ENCODE measurements at places on chromosomes 11 and 22. TPM values are rescaled to one million over a fixed set of nuclear protein-coding genes. Genes with fewer than 3 reads are reported as not detected.

- no peak for DNase-seq
These were observed 95.0 kb downstream of the PDHX start for GRCh38 chr11:35011389-35011788.

GRCh38 chr22:47628477-47629272 is 866.2 kb downstream of the TBC1D22A start:
- no peak for DNase-seq

DNA sequence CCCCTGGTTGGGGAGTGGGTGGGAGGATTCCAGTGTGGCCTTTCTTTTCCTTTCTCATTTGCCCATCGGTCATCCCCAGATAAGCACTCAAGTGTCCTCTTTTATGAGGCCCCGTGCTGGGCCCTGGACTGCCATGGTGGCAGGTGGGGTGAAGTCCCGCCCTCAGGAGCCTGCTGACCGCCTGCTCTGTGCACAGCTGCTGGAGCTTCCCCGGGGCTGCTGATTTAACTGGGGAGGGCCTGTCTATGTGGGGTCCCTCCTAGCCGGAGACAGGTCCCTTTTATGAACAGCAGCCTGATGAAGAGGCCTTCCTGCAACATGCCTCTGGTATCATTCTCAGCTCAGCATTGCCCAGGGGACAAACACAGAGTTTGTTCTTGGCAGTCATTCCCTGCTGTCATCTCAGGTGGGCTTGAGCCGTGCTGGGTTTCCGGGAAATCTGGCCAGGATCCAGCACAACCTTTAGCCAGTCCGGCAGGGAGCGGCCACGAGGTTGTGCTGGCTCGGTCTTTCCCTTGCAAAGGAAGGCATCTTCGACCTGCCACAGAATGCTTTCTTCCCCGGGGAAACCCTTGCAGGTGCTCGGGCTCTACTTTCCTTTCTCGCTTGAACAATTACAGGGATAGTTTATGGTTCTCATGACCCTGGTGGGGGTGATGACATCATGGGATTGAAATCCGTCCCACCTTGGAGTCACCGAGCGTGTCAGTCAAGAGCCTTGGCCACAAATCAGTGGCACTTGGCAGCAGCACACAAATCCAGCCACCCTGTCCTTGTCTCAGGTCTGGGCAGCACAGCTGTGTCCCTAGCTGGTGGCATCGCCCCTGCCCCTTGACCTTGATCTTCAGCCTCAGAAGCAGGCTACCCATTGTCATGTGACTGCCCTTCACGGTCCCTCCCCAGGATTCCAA is 20.1 kb downstream of the ST14 start:
- no peak for DNase-seq

- no peak for DNase-seq
These were observed 1.9 kb upstream of the ESS2 start for GRCh38 chr22:19146215-19146968.

- no peak for DNase-seq
These were observed 62.6 kb upstream of the WNT7B start for GRCh38 chr22:46039535-46039934.

DNA sequence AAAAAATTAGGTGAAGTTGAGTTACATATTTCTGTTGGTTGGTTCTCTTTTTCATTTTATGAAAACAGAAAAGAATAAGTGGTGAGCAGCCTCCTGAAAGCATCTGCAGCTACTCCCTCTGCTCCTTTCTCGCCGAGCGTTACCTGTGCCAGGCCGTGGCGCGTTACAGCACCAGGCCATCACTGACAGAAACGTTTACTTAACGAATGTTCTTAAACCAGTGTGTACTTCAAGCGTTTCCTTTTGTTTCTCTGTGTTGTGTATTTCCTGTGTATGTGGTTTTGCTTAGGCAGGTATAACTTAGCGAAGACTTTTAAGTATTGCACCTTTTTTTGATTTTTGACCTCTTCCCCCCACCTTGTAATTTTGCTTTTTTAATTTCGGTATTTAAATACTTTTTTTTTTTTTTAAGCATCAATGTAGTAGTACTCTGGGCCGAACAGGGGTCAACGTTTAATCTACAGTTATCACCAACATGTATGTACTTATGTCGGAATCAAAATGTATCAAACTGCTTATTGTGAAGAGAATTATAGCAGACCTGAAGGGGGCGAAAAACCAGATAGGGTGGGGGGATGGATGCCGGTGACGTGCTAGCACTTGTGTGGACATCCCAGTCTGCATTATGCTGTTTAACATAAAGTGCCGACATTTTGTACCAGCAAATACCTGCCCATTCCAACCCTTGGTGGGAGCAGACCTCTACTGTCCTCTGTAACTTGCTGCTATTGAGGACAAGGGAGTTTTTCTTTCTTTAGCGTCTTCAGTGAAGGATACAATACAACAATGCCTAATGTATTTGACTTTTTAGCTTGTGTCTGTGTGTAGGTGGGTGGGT is 21.6 kb upstream of the ADSL start:
- DNase-seq, result no peak

DNA sequence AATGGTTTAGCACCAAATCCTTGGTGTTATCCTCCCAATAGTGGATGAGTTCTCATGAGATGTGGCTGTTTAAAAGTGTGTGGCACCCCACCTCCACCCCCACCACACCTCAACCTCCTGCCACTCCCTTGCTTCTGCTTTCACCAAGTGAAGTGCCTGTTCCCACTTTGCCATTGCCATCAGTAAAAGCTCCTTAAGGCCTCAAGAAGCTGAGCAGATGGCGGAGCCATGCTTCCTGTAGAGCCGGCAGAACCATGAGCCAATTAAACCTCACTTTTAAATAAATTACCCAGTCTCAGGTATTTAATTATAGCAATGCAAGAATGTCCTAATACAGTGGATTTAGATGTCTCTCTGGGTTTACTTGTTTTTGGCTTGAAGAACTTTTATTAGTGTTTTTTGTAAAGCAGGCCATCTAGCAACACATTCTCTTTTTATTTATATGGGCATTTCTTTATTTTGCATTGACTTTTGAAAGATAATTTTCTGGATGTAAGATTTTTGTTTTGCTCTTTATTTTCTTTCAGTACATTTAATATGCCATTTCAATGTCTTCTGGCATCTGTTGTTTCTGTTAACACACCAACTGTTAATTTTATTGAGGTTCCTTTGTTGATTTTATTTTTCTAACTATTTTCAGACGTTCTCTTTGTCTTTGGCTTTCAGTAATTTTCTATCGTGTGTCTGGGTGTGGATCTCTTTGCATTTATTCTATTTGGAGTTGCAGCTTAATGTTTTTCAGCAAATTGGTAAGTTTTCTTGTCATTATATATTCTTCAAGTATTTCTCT is 724.5 kb upstream of the CNTN5 start:
- DNase-seq, result no peak

- no peak for DNase-seq
These were observed 65.7 kb upstream of the DDI1 start for GRCh38 chr11:103970701-103971249.

HBB gene
- 552 TPM for total RNA-seq

MUC2 gene
- total RNA-seq, result not detected

CHRM1 gene
- 14.3 TPM for total RNA-seq

SYNGR1 gene
- total RNA-seq, result 50.1 TPM

MB gene
- total RNA-seq, result not detected

All from frontal cortex (tissue), 4 donors.